Inflammatory macrophage treated with lipopolysaccharide for 1 hour (primary cell): ENCODE measurements at places on chromosomes 11 and 22.
A peak's percentile ranks its signal among the peaks of the same experiment; 100 is the strongest.

GRCh38 chr11:134737563-134738510 is 325.8 kb upstream of the B3GAT1 start:
- DNase-seq, result no peak

DNA sequence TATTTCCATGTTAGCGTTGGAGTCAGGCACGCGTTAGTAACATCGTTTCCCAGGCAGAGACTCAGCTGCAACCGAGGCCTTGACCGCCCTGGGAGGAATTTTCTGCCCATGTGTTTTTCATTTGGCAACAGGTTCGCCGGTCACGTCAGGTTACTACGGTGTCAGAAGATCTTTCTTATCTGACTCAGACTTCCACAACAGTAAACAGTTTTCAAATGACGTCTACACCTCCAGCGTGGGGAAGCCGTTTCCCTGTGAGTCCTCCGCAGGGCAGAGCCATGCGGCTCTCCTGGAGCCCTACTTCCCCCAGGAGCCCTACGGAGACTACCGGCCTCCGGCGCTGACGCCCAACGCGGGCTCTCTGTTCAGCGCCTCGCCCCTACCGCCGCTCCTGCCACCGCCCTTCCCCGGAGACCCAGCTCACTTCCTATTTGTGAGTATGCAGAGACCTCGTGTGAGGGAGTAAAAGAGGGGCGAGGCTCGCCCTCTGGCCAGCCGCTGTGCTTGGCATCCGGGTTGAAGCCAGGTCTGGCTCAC is 14.3 kb upstream of the POU2AF3 start:
- DNase-seq, result no peak

- peak; percentile 9 for DNase-seq
These were observed 27.7 kb downstream of the DNAJC24 start for GRCh38 chr11:31397239-31397834.

DNA sequence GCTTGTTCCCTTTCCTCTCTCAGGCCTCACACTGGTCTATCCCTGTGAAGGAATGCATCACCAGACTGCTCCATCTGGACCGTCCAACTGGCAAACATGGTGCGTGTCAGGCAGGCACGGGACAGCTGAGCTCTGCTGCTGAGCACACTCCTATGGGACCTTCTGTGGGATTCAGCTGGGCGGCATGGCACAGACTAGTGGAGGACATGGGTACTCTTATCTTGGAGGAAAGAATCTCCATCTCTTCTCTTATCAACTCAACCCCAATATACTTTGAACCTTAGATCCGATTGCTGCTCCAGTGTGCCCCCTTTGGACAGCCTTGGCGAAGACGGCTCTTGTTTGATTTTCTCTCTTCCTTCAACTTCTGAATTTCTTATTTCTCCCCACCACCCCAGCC is 593.6 kb downstream of the ETS1 start:
- no peak for DNase-seq

DNA sequence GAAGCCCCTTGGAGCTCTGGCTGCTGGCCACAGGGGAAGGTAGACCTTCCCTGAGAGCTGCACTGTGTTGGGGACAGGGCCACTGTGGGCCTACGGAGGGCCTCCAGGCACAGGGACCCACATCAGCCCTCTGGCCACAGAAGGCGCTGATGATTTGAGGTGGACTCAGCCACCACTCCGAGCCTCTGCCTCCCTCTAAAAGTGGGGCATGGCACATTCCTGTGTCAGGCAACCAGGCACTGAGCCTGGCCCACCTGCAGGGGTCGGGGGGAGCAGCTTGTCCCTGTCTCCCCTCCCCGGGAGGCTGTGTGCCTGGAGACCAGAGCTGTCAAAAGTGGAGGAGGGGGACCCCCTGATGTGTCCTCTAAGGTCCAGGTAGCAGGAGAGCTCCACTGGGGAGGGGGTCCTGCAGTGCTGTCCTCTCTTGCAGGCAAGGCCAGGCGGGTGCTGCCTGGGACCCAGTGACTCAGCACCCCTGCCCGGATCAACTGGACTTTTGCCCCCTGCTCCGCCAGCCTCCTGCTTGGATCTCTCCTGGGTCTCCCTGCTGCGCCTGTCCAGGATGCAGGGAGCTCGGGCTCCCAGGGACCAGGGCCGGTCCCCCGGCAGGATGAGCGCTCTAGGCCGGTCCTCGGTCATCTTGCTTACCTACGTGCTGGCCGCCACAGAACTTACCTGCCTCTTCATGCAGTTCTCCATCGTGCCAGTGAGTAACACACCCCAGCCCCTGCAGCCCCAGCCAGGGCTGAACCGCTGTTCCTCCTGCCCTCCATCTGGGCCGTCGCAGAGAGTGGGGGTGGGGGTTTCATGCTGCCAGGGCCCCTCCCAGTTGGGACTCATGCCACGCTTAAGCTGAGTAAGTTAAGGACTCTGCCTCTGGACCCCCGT is 17.5 kb upstream of the CDKN1C start:
- no peak for DNase-seq

DNA sequence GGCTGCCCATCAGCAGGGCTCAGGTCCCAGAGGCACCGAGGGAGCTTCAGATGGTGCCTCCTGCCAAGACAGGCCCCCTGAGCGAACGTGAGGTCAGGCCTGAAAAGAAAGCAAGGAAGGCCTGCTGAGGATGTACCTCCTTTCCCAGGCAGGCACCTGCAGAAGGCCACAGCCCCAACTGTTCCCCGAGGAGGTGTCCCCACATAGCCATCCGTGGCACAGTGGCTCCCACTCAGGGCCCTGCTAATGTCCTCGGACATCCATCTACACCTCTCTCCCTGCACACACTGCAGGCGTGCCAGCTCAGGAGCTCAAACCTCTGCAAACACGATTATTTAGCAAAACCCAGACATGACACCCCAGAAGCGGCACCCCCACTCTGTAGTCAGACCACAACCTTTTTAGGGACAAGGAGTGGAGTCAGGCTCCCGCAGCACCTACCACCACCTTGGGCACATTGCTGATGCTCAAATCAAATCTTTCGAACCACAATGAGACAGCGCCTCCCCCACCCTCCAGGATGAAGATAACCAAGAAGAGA is 36.9 kb downstream of the SHANK2 start:
- DNase-seq, result no peak

GRCh38 chr11:74306435-74307175 is 4.8 kb downstream of the P4HA3 start:
- peak; percentile 25 for DNase-seq

- no peak for DNase-seq
These were observed 1024.9 kb upstream of the CNTN5 start for GRCh38 chr11:97995874-97996273.

GRCh38 chr11:72015511-72016061 is 16.9 kb downstream of the IL18BP start:
- DNase-seq, result no peak

GRCh38 chr22:22816171-22816514 is 71.5 kb upstream of the IGLL5 start:
- DNase-seq, result no peak

DNA sequence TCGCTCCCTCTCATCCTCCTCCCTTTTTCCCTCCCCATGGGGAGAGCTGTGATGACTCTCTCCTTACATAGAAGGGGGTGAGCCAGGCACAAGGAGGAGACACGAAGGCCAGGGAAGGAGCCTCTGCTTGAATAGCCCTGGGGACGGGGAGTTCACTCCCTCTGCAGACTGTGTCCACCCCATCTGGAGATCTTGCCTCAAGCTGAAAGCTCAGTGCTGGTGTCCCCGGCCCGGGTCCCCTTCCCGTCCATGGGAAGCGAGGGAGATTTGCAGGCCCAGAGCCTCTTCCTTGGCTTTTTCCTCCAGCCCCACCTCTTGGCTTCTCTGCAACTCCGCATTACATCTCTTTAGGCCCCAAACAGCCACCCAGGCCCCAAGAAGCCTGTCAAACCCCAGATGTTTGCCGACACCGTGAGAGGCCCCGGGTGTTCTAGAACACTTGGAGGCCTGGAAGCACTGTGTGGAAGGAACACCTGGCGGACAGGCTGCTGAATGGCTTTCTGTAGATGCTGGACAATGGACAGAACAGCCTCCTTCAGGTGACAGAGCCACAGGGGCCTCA is 32.3 kb downstream of the LINC01488 start:
- no peak for DNase-seq

- DNase-seq, result no peak
These were observed 22.8 kb downstream of the CASP5 start for GRCh38 chr11:105000167-105000566.

DNA sequence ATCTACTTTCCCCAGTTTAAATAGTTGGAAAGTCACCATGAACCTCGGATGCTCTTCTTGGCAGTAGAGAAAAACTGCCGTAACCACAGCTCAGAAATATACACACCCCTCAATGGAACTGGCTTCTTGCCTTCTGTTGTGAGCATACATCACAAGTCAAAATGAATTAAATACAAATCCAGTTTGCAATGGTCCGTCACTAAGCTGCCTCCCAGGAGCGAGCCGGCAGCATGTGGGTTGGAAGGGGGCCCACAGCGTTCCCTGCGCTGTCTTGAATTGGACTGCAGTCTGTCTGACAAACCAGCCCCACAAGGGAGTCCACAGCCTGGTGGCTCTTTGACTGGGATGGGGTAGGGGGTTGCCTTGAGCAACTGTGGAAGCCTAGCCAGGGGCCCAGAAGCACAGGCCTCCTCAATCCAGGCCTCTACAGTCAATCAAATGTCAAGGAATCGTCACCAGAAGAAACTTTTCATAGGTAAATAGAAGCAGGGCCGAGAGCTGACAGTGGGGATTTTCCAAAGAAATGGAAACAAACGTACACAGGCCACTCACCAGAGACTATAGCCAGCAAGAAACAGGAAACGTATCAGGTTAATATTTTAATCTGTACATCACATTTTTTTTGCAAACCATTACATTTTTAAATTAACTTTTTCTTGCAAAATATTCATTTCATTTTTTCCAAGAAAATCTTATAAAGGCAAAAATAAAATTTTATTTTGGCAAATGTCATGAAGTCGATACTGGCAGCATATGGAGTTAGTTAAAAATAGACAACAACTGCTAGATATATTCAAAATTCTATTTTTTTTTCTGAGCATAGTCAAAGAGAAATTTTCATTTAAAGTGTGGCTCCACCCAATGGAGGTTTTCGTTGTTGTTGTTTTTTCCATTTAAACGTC is 38.5 kb downstream of the C11orf58 start:
- no peak for DNase-seq

- no peak for DNase-seq
These were observed 396.7 kb downstream of the BUD13 start for GRCh38 chr11:116376054-116376453.

- no peak for DNase-seq
These were observed 18.5 kb upstream of the MUC2 start for GRCh38 chr11:1055990-1056771.

- no peak for DNase-seq
These were observed 186.6 kb upstream of the CCDC90B start for GRCh38 chr11:83472806-83473205.

- DNase-seq, result no peak
These were observed 332.5 kb upstream of the NCAM1 start for GRCh38 chr11:112628676-112629075.

GRCh38 chr11:68579455-68579854 is 104.9 kb upstream of the GAL start:
- DNase-seq, result no peak

- peak; percentile 31 for DNase-seq
These were observed 238.7 kb downstream of the FAM181B start for GRCh38 chr11:82494988-82495432.

- no peak for DNase-seq
These were observed 5.1 kb upstream of the B4GALNT4 start for GRCh38 chr11:363948-364761.

DNA sequence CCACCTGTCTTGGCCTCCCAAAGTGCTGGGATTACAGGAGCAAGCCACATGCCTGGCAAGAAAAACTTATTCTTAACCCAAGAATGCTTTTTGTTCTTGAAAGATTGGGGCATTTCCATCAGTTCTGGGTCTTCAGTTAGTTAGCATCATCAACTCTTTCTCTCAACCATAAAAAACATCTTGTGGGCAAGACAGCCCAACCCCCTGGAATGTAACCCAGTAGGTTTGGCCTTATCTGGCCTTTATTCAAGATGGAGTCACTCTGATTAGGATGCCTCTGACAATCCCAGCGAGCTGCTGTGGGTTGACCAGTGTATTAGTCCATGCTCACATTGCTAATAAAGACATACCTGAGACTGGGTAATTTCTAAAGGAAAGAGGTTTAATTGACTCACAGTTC is 9.2 kb upstream of the TPCN2 start:
- DNase-seq, result no peak

DNA sequence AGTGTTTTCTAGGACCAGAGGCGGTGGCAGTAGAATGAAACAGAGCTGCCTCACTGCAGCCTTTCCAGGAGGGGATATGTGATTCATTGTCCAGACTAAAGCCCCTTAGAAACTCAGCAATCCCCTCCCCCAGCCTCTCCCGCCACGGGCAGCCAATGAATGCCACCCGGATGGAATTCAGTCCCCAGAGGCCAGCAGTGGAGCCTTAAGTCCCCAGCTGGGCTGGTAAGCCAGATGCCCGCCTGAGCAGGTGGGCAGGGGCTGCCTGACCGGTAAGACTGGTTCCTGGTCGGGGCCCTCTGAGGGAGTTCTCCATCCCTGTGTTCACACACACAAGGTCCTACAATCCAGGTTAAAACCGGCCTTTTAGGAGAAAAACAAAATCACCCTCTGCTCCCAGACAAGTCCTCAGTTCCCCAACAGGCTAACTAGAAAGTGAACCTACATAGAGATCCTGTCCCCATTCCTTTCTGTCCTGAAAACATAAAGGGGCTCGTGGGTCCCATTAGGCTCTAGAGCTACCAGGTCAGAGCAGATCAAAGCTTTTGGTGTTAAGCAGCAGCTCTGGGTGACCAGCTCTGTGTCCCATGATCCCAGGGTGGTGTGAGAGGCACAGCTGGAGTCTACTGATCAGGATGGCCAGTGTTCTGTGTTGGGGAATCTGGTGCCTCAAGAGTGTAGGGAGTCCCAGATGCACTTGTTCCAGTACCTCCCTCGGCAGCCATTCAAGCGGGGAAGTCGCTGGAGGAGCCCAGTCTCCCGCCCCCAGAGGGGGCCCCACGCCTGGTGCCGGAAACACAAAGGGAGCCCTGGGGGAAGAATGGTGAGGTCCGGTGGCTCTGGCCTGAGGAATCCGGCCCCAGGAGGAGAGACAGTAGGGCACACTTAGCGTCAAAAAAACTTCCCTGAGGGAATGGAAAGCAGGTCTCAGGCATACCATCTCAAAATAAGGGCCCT is 2.6 kb downstream of the PATZ1 start:
- no peak for DNase-seq

GRCh38 chr11:47156333-47156732 is 20.3 kb downstream of the ARFGAP2 start:
- DNase-seq, result no peak

GRCh38 chr22:39820256-39820655 is 73.3 kb downstream of the ENTHD1 start:
- DNase-seq, result no peak

GRCh38 chr11:130070109-130070845 is 583 bp downstream of the APLP2 start:
- no peak for DNase-seq

- DNase-seq, result no peak
These were observed 202.8 kb upstream of the SEZ6L start for GRCh38 chr22:25966448-25966913.

GRCh38 chr22:31398231-31398630 is 1.2 kb upstream of the DRG1 start:
- DNase-seq, result peak; percentile 14

DNA sequence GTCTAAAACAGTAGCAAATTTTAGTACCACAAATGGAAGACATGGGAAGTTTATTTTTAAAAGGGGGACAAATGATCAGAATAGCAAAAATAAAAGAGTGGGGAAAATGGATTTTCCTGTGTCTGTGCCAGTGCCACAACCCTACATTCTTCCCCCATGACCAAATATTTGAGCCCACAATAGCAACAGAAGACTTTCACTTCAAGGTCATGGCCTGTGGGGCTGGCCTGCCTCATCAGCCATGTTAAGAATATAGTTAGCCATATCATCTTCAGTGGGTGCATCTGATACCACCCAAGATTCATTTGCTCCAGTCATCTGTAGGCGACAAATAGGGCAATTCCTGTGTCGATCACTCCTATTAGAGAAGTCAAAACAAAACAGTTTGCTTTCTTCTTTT is 26.3 kb downstream of the RNF141 start:
- no peak for DNase-seq
